ENCODE measurements at places on chromosomes 1 and 21. TPM values are rescaled to one million over a fixed set of nuclear protein-coding genes. Genes with fewer than 3 reads are reported as not detected.

GRCh38 chr1:43444151-43444828, 9.4 kb downstream of the HYI start:
- no peak for DNase-seq

DNA sequence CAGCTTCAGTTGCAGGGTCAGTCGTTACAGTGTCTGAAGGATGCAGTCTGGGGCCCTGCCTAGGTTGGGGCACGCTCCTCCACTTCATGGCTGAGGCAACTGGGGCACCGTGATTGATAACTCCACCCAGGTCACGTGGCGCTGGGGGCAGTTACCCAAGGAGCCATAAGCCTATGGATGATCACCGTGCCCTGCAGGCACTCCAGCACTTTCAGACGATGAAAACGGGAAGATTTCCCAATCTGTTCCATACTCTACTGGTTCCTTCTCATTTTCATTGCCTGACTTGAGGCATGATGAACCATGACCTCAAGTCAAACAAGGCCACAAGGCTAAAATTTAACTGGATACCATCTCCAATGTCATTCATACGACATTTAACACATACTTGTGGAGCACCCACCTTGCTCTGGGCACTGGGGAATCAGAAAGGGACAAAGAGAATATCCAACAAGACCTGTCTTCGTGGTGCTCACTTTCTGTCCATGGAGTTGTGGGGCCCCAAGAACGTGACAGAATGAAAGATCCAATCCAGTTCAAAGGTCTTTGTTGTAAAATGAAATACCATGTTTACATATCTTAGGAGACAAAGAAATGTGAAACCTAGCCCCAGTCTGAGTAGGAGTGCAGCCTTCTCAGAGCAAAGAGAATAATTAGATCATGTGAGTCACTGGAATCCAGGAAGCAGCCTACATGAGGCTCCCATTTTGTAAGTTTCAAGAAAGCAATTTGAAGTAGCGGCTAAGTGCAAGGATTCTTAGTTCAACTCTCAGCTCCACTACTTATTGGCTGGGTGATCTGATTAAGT, 39.4 kb upstream of the SPOCD1 start:
- DNase-seq: no peak

- no peak for DNase-seq
Measured at GRCh38 chr21:45330075-45330781, 42.5 kb upstream of the POFUT2 start.

GRCh38 chr1:45892068-45892785, 88.8 kb downstream of the MAST2 start:
- DNase-seq: no peak

- DNase-seq: no peak
Measured at GRCh38 chr1:208682664-208683013, 438.5 kb upstream of the PLXNA2 start.

DNA sequence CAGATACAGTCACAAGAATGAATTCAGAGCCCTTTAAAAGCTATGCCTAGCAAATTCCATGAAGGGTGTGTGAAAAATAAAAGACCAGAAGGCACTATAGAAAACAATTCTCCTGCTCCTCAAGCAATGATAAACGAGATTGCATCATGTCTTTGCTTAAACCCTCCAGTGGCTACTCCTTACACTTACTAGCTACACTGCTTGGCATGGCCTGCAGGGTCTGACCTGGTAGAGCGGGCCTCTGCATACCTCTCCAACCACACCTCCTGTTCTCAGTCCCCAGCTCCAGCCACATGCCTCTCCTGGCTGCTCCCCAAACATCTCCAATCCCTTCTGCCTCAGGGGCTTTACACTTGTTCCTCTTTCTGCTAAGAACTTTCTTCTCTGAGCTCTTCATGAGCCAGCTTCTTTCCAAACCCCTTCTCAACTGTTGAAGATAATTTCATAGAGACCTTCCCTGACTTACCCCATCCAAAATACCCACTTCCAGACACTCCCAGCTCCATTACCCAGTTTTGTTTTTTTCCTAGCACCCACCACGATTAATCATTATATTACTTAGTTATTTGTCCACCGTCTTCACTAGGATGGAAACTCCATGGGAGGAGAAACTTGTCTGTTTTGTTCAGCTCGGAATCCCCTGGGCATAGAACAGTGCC, 11.2 kb upstream of the CREG1 start:
- DNase-seq: no peak

- no peak for DNase-seq
Measured at GRCh38 chr1:39614488-39614887, 25.0 kb downstream of the HEYL start.

DNA sequence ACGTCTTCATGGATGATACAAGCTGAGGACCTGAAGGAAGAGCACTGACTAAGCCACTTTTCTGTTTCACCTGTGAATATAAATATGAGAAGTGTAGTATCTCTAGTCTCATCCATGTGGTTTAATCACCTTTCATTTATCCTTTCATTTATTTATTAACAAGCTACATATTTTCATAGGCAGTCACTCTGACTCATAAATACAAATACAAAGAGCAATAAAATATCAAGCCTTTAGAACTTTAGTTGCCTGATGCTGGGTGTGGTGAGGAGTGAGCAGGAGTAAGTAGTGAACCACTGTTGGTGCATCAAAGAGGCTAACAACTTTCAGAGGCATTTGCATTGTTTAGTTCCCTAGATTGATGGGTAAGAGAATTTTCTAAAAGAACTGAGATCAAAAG, 269.0 kb upstream of the C1orf87 start:
- no peak for DNase-seq

GRCh38 chr1:236853921-236854604, 59.0 kb downstream of the MTR start:
- DNase-seq: no peak

GRCh38 chr1:31764312-31765040, at the start of gene ADGRB2:
Gene ADGRB2 (minus strand): TSS chr1:31764340. CDS start chr1:31757221, 7,119 bp downstream.
- no peak for DNase-seq

- DNase-seq: no peak
Measured at GRCh38 chr1:225651376-225651871, 1.5 kb downstream of the ENAH start.

DNA sequence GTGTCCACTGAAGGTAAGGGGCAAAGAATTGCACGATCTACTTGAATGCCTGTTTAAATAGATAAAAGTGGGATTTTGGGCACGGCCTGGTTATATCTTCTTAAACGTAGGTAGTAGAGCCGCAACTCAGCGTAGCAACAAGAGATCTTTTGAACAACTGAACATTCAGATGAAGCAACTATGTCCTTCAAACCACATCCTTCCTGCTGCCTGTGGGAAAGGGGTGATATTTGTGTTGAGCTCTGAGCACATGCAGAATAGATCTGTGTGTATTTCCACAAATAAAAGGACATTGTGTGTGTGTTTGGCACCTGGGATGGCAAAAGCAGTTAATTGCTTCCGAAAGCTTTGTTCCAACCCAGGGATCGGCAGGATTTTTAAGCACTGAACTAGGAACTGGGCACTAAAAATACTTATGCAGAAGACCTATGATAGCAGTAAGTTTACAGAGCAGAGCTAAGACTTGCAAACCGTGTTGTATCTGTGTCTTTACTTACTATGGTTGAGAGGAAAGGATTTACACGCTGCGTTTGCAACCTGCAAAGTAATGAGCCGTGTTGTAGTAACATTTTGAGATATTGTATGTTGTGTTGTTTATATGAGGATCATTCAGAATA, 333.4 kb downstream of the CHRM3 start:
- peak; percentile 33 for DNase-seq

- DNase-seq: no peak
Measured at GRCh38 chr1:30229557-30229956, 493.8 kb downstream of the MATN1 start.

DNA sequence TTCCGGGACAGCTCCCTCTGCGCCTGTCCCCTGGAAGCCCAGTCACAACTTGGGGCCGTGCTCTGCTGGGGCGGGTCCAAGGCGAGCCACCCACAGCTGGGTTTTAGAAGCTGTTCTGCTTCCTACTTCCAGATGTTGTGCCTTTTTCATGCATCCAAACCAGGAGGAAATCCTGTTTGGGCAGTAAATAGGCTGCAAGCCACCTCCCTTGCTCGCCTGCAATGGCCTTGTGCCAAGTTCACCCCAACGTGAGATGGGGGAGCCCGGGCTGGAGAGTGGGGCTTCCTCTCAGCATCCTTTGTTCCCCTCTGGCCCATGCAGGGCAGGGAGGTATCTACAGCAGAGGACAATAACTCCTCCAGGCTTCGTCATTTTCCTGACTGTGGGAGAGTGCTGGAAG, 73.2 kb downstream of the DMRTB1 start:
- DNase-seq: no peak

- DNase-seq: no peak
Measured at GRCh38 chr1:201647722-201648065, 108.8 kb downstream of the NAV1 start.

DNA sequence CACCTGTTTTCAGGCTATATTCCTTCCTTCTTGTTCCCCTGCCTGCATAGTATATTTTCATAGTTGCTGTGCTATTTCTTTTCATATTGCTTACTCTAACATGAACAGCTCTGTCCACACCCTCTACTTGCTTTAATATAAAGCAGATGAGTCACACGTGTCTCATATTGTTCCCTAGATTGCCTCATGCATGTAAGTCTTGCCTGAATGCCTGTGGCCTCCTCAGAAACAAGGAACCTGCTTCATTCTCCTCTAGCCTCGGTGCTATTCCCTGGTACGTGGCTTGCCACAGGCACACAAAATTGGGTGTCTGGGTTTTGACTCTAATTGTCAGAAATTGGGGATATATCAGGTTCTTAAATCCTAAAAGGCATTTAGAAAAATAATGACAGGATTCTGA, 16.5 kb upstream of the PKP1 start:
- no peak for DNase-seq

- no peak for DNase-seq
Measured at GRCh38 chr1:74531796-74532195, 19.4 kb upstream of the LRRC53 start.

- no peak for DNase-seq
Measured at GRCh38 chr1:75937034-75937433, 4.8 kb upstream of the ASB17 start.

- no peak for DNase-seq
Measured at GRCh38 chr21:41557884-41558283, 49.9 kb upstream of the TMPRSS2 start.

GRCh38 chr1:145858901-145859490, at the start of gene PIAS3:
Gene PIAS3 (minus strand): TSS chr1:145859081. CDS start chr1:145858990, 91 bp downstream.
- DNase-seq: peak; percentile 86

DNA sequence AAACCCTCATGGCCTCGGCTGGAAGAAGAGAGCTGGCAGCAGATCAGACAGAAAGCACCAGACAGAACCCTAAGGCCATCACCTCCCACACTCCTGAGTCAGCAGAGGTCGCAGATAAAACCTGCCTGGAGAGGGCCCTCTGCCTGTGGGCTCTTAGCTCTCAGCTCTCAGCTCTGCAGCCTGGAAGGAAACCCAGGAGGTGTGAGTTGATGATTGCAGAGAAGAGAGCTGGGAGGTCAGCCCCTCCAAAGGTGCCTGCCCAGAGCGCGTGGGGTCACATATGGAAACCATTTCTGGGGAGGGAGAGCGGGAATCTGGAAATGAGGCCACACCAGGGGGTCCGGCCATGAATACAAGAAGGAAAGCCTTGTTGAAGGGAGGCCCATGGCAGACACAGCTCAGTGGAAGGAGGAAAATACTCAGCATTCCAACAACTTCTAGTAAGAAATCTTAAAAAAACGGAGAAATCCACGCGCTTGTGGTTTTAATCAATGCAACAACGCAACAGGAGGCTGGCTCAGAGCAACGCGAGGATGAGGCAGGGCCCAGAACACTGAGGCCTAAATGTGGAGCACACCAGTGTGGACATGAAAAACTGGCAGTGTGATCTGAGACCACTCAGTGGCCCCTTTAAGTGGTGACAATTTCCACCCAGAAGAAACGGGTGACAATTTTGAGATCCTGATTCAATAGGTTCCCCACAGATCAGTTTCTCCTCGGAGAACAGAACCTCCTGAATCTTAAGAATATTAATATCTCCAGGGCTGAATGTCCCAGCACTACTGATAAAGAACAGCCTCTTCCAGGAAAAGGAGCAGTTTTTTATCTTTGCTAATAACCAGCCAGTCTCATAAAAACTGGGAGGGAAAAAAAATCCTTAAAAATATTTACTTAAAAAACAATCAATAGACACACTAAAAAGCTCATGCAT, 45.7 kb downstream of the PSMG1 start:
- no peak for DNase-seq

- no peak for DNase-seq
Measured at GRCh38 chr1:119101563-119101962, 38.9 kb downstream of the WARS2 start.

DNA sequence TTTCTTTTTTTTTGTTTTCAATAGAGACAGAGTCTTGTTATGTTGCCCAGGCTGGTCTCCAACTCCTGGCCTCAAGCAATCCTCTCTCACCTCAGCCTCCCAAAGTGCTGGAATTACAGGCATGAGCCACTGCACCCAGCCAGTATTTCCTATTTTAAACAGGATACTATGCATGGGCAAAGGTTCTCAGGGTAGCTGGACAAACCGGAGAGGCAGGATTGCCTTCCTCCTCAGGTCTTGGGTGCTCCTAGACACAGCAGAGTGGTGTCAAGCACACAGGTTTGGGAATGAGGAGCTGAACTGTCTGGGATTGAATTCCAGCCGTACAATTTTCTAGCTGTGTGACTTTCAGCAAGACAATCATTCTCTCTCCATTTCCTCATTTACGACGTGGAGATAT, 22.9 kb upstream of the HNRNPU start:
- no peak for DNase-seq

DNA sequence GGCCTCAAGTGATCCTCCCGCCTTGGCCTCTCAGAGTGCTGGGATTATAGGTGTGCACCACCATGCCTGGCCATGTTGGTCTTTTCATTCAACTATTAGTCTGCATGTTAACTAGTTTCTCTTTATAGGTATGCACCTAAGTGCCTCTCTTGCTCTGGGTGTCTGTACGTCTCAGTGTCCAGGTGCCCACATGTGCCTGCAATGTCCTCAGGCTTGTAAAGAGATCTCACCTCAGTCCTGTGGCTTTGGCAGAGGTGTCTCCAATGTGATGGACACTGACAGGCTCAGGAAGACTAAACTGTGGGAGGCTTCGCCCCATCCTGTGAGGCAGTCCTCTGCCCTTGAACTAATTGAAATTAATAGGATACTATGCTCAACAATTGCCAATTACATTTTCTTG, 526.3 kb downstream of the PTPRU start:
- no peak for DNase-seq

AMY1C gene
- total RNA-seq: not detected

OR2W3 gene
- 1.3 TPM for total RNA-seq

NUDT17 gene
- total RNA-seq: 2.8 TPM

DCST2 gene
- total RNA-seq: 2.2 TPM

GJA9 gene
- not detected for total RNA-seq

AMIGO1 gene
- 16.9 TPM for total RNA-seq

TRAF5 gene
- total RNA-seq: 23.2 TPM

TRABD2B gene
- not detected for total RNA-seq

CYYR1 gene
- total RNA-seq: not detected

NCMAP gene
- not detected for total RNA-seq

VHLL gene
- total RNA-seq: not detected

SPATA45 gene
- total RNA-seq: not detected

TCEA3 gene
- total RNA-seq: 34.6 TPM

S100A2 gene
- total RNA-seq: not detected

IL20 gene
- not detected for total RNA-seq
